ENCODE measurements at places on chromosomes 16 and 17. TPM values are rescaled to one million over a fixed set of nuclear protein-coding genes. Genes with fewer than 3 reads are reported as not detected.

The STAT3 gene
- total RNA-seq: 113 TPM

The NOD2 gene
- total RNA-seq: not detected

The MSLN gene
- total RNA-seq: 0.32 TPM

The TBC1D28 gene
- total RNA-seq: not detected

DNA sequence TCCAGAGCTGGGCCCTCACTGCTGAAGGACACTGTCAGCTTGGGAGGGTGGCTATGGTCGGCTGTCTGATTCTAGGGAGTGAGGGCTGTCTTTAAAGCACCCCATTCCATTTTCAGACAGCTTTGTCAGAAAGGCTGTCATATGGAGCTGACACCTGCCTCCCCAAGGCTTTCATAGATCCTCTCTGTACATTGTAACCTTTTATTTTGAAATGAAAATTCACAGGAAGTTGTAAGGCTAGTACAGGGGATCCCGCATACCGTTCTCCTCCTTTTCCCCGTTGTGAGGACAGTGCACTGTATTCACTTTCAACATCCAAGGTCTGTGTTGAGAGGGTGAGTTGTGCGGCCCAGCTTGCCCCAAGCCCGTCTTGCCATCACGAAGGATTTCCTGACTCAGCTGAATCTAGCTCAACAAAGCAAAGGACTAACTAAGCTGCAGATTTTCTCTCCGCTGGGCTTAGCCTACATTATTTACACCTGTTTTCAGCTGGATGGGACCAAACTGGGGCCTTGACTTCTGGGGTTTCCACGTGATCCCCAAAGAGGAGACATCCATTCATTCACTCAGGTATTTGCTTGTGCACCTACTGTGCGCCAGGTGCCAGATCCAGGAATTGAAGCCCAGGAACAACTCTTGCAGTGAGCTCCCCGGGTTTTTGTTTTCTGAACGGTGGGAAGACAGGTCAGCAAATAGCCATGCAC lies 5.2 kb upstream of the TMEM235 start:
- no peak for DNase-seq

DNA sequence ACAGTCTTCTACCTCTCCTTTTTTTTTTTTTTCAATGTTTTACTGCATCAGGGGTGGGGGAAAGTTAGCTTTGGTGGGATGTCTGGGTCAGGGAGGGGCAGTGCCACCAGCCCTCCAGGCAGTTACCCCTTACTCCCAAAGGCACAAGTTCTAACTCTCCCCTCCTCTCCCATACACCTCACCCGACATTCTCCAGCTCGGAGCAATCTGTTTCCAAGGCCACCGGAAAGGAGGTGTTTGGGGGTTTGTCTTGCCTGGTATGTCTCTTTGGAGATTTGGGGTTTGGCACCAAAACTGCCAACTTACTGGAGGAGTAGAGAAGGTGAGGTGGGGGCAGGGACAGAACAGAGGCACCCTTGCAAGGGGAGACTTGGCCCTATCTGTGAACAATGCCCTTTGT lies 4.7 kb downstream of the DLX3 start:
- DNase-seq: no peak

GRCh38 chr17:33968350-33969044 lies 286.6 kb upstream of the CCL2 start:
- DNase-seq: no peak
